T-cell (primary cell): ENCODE measurements at places on chromosomes 4 and X. TPM values are rescaled to one million over a fixed set of nuclear protein-coding genes. Genes with fewer than 3 reads are reported as not detected.

SPANXC gene
- not detected for total RNA-seq

GRCh38 chr4:145580906-145581305 lies 38.3 kb upstream of the MMAA start:
- DNase-seq: no peak

ZDHHC15 gene
- 0.75 TPM for total RNA-seq

CT45A10 gene
- total RNA-seq: not detected
